ENCODE measurements at places on chromosomes 4 and X.

DNA sequence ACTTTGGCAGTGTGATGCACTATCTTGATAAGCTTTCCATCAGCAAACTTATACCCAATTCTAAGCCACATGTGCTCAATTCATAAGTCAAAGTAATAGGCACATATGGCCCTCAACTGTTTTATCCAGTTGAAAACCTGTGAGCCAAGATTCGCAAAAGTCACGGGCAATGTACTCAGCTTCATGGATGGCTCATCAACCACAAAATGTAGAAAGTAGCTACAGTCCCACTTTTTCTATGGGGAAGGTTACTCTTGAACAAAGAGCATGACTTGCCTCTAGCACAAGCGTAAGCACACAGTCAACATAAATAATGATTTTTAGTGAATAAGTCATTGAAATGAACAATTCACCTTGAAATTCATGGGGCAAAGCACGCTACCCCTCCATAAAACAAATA, 25.1 kb upstream of the DDX53 start:
- no peak for DNase-seq

- no peak for DNase-seq
Observed at GRCh38 chrX:49198540-49199314, 1.3 kb downstream of the SYP start.

DNA sequence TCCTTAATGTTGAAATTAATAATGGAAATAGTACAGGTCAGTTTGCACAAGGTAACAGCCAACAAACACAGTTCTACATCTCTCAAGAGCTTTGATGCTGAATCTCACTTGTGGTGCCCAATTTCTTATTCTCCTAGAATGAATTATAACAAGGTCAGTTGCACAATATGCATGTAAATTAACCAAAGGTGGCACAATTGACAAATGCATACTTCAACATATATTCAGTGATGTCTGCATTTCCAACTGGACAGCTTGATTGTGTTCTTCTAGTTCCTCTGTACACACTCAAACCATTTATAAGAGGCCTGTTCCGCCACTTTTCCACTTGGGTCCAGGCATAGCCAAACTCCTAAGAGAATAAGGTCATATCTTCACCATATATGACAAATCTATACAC, 210.3 kb upstream of the EPHA5 start:
- DNase-seq = no peak

DNA sequence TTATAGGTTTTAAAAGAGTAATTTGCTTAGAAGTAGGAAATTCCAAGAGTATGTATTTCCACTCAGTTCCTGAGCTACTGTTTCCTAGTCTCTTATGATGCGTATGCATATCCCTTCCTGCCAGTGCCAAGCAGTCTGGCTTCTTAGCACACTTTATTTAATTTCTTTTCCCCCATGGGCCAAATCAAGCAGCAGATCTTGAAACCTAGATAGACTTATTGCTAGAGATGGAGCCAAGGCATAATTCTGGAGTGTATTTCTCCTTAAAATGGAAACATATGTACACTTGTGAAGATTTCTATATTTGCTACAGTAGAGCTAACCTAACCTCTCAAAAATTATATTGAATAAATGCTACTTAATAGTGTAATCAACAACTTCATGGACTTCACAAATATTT, 2337.6 kb downstream of the PCDH7 start:
- DNase-seq = no peak

- no peak for DNase-seq
Observed at GRCh38 chr4:1666391-1666790, 17.7 kb downstream of the FAM53A start.

DNA sequence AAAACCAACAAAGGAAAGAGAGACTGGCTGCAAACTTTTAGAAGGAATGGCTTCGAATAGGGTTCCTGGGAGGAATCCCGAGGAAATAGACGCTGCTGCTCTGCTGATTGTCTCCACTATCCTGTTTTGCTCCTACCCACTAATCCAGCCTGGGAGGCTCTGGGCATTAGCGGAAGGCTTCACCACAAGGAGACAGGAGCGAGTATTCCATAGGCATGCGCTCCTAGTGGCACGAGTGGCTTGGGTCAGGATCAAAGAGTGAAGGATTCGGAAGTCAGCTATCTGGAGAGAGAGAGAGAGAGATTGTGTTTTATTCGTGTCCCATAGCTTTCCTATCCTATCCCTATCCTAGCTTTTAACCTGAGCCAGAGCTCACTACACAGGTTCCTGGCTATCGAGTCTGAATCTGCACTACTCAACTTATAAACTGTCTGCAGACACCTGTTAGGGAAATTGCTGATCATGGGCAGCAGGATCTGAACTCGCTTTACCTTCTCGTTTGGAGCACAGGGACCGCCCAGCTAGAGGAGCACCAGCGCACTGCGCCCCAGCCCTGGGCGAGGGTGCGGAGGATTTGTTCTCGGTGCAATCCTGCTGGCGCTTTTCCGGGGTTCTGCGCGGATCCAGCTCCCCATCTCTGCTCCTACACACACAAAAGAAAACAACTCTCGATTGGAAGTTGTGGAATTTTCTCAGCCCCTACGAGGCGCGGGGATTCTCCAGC, 740 bp upstream of the NPY2R start:
- no peak for DNase-seq

DNA sequence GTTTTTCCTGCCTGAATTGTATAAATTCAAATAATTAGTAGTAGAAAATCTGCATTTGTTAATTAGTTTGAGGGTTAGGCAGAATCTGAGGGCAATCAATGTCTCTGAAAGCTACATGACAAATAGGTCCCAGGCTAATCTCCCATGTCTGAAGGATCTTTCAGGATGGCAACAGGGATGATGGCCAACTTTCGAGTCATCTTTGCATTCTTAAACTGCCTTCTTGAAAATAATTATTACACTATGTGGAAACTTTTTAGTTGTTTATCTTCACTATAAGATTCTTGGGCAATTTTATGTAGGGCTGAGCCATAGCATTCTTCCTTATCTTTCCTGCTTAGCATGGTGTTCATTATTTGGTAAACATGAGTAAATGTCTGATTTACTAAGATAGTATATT, 490.3 kb upstream of the EPHA5 start:
- no peak for DNase-seq

GRCh38 chr4:120855307-120856001, 67.1 kb downstream of the PRDM5 start:
- no peak for DNase-seq

DNA sequence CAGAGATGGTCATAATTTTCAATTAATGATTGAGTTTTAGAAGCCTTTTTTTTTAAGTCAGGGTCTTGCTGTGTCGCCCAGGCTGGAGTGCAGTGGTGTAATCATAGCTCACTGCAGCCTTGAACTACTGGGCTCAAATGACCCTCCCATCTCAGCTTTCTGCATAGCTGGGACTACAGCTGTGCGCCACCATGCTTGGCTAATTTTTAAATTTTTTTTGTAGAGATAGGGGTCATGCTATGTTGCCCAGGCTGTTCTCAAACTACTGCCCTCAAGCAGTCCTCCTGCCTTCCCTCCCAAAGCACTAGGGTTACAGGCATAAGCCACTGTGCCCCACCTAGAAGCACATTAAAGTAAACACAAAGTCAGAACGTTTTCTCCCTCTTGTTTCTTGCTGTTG, 51.7 kb downstream of the HTT-AS start:
- DNase-seq = no peak

GRCh38 chr4:139736274-139736660, 70.6 kb downstream of the MGST2 start:
- no peak for DNase-seq

- no peak for DNase-seq
Observed at GRCh38 chrX:7617994-7618393, 225.0 kb upstream of the VCX start.

- no peak for DNase-seq
Observed at GRCh38 chrX:46628460-46629371, 55.2 kb downstream of the CHST7 start.

DNA sequence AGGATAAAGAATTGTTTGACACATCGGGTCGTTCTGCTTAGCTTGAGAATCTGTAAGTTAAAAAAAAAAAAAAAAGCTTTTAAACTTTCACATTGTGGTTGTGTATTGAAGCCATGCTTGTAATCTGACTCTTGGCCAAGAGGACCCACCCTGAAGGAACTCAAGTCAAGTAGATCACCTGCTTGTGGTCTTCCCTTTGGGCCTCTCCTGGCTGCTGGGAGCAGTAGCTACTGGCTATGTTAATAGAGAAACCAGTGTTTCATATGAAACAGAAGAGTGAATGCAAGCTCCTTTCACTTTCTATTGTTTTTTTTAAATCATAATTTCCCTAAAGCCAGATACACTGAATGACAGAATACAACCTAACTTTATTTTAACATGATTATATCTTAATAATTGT, 402.4 kb upstream of the NDST4 start:
- DNase-seq = no peak

DNA sequence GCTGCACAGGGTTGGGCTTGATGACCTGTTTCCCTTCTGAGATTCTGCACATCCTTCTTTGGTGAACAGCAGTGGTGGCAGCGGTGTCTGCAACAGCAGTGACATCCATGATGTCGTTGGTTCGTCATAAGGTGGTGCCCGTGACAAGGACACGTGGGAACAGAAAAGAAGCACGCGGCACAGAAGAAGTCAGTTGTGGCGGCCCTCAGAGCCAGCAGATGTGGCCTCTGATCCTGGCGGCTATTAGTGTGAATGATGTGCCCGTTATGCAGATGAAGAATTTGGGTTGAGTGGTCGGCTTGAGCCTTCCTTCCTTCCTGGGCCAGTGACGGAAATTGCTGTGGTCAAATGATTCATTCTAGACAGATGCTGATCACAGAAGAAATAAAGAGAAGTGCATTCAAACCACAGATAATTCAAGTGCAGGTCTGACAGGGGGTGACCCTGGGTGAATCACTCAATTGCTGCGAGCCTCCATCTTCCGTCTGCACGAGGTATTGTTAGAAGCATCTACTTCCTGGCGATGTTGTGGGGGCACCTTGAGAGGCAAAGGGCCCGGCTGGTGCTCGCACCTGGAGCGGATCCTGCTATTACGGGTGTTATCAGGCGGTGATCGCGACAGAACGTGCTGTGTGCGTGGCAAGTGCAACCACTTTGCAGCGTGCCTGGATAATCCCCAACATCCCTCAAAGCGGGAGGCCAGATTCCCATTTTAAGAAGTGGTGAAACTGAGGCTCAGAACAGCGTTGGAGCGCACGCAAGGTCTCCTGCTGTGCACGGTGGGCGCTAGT, 215.2 kb upstream of the PSAPL1 start:
- peak; percentile 37 for DNase-seq

DNA sequence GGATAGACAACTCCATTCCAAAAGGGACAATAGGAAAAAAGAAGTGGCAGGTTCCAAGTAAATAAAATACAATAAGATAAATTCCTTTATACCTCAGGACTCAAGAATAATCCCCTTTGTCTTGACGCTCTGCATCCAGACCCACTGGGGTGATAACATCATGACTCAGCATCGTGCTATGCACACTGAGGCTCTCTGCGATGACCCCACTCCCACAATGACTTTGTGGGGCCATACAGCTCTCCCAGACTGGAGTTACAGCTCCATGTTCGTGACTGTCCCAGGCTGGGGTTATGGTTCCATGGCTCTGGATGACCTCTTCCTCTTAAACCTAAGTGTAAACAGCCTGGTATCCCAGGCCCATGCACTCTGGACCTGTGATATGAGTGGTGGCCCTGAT, 254.5 kb upstream of the ADGRL3 start:
- no peak for DNase-seq

- no peak for DNase-seq
Observed at GRCh38 chr4:101286663-101287062, 60.7 kb downstream of the PPP3CA start.

GRCh38 chr4:138200236-138200590, 41.9 kb downstream of the SLC7A11 start:
- no peak for DNase-seq

DNA sequence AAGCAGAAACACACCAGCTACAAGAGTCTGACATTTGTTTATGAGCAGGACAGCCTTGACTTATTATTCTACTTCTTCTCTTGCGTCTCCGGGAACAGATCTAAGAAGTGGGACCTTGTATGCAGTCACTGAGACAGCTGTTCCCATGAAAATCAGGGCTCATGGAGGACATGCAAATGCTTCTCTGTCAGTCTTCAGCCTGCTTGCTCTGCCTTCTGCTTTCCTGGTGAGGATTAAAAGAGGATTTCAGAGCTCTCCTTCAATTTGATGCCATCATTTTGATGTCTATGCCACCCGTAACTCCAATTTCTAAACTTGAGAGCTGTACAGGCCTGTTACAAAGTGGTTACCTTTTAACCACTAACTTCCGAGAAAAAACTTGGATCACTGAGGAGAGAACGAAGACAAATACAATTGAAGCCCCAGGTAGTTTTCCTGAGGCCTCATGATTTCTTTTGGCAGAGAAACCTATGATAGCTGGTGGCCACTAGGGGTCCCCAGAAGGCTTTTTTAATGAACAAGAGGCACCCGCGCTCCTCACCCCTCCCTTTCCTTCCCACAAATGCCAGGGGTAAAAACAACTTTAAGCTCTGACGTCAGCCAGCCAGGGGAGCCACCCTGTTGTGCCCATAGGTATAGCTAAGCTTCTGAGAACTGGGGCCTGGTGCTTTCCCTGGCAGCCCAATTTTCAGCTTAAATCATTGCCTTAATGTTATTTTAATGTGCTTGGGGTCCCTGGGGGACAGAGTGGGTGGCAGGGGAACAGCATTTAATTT, 97.0 kb downstream of the DDIT4L start:
- peak; percentile 78 for DNase-seq

- no peak for DNase-seq
Observed at GRCh38 chrX:104270916-104271512, 16.3 kb upstream of the ESX1 start.

DNA sequence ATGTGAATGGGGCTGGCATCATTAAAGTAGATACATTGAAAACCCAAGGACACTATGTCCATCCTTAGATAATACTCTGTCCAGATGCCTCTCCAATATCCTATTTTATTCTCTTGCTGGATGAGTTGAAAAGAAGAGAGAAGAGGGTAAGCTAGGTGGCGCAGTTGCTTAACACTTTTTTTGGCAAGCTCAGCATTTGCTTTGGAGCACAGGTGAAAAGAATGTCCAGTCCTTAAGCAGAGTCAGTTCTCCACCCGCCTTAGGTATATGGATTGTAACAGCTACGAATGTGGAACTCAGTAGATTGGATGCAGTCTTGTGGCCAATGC, 208.4 kb downstream of the NWD2 start:
- peak; percentile 18 for DNase-seq

DNA sequence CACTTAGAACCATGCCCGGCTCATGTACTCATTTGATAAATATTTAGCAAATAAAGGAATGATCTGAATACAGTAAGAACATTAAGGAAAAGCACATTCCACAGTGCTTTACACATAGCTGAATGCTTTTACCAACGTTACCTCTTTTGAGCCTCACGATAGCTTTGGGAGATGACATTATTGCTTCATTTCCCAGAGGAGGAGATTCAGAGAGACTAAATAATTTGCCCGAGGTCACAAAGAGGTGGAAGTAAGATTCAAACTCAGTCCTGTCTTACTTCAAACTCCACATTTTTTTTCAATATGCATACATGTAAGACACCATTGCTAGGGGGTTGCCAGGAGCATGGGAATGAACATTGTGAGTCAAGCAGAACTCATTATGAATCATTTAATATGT, 538.5 kb downstream of the BCOR start:
- no peak for DNase-seq

GRCh38 chr4:88999392-88999930, 57.5 kb downstream of the FAM13A start:
- no peak for DNase-seq
